ENCODE measurements at places on chromosomes 6 and 20.

GRCh38 chr6:88517737-88518136, 351.6 kb upstream of the CNR1 start:
- no peak for DNase-seq

- no peak for DNase-seq
These were observed 77.4 kb upstream of the F13A1 start for GRCh38 chr6:6397842-6398241.

- DNase-seq = no peak
These were observed 210.9 kb upstream of the HDDC2 start for GRCh38 chr6:125512621-125513020.

GRCh38 chr20:51815383-51816076, 13.2 kb upstream of the SALL4 start:
- no peak for DNase-seq

DNA sequence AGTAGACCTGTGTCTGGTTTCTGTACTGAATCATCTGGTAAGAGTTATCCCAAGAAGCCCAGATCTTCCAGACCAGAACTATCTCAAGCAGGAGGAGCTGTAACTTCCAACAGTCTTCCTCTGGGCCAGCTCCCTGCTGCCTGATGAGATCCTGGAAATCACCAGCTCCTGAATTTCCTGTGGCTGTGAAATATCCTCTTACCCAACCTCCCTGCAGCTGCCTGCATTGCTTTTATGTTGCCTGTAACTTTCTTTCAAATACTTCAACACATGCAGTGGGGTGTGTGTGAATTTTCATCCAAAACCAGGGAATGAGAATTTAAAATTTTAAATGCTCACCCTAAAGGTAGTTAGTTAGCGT, 160.5 kb upstream of the LAMP5 start:
- DNase-seq = no peak

- no peak for DNase-seq
These were observed 13.9 kb downstream of the MYL9 start for GRCh38 chr20:36555248-36555647.

- DNase-seq = no peak
These were observed 31.6 kb upstream of the CENPW start for GRCh38 chr6:126308362-126308761.

DNA sequence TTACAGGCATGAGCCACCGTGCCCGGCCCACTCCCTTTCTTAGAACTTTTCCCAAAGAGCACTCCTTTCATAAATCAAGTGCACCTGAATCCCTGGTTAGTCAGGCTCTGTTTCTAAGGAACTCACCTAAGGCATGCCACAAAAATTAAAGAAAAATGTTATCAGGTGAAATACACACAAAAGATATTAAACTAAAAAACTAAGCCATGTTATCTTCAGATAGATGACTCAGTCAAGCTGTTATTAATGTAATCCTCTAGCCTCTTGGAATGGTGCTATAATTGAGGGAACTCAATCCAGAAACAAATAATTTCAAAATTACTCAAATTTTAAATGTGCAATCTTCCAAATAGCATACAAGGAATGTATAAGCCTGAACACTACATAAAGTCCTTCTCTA, 83.0 kb downstream of the TENT5A start:
- DNase-seq = no peak

- DNase-seq = peak; percentile 24
These were observed 1.9 kb upstream of the TRIM38 start for GRCh38 chr6:25960734-25961133.

- DNase-seq = no peak
These were observed 84.4 kb downstream of the SLX4IP start for GRCh38 chr20:10519361-10520046.

DNA sequence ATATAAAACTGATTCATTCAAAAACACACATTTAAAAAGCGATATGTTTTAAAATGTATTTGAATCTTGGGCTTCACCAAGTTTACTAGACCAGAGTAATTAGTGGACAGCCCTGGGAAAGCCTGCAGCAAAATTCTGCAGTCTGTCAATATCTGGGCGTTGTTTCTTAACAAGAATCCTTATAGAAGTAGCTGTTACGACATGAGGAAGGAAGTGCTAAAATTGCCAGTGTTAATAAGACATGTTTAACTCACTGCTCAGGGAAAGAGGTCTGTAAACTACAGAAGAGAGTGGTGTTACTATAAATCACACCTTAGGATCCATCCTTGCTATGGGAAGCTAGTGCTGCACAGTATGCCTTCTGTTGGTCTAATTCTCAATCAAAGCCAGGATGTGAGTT, 120.6 kb downstream of the TBX18 start:
- no peak for DNase-seq
